ENCODE measurements at places on chromosomes 4 and X.

- no peaks in the 10 kb centered on the region for H3K27me3 ChIP-seq
- H3K36me3 ChIP-seq, result no peaks in the 10 kb centered on the region
- no peaks in the 10 kb centered on the region for H3K4me1 ChIP-seq
- no peak overlapping the region for H3K27ac ChIP-seq
- no peak for DNase-seq
- no peak overlapping the region for H3K4me3 ChIP-seq
Measured at GRCh38 chrX:150959557-150959956, 23.6 kb upstream of the HMGB3 start.

DNA sequence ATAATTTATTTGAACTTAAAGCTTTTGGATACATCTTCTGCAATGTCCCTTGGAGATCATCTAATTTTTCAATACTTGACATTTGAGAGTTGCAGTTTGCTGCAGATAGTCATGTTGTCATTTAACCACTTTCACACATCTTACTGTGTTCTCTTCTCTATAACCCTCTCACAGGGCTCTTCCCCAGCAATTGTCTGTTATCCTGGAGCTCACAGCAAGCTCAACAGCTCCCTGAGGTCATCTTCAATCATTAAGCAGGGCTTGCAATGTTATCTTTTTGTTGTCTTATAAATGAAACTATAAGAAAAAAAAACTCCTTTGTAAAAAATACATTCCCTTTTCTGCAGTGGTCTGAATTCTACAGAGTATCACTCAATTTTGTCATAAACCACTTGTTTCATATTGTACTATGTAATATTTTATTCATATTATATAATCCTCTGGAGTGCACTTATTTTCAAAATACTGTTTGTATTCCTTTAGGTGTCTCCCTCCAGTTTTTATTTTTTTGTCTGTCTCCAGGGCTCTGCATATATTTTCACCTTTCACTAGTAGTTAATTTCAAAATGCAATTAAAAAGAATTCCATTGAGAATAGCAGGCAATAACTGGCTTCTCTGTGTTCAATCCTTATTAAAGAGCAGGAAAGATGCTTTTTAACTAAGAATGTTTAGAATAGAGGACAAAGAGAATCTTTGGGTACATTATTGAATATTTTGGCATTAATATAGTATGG lies 106.3 kb upstream of the ARSJ start:
- H3K36me3 ChIP-seq, result no peaks in the 10 kb centered on the region
- no peaks in the 10 kb centered on the region for H3K4me1 ChIP-seq
- H3K27ac ChIP-seq, result no peak overlapping the region
- no peak overlapping the region for H3K4me3 ChIP-seq
- DNase-seq, result no peak
- peaks cover 5% of the 10 kb centered on the region for H3K27me3 ChIP-seq

- no peak overlapping the region for H3K4me3 ChIP-seq
- no peak overlapping the region for H3K27ac ChIP-seq
- H3K36me3 ChIP-seq, result no peaks in the 10 kb centered on the region
Measured at GRCh38 chr4:11152684-11153083, 276.0 kb downstream of the HS3ST1 start.

GRCh38 chrX:2483398-2484060 lies 17.2 kb downstream of the DHRSX start:
- DNase-seq, result no peak
- H3K27ac ChIP-seq, result no peak overlapping the region
- H3K4me1 ChIP-seq, result no peaks in the 10 kb centered on the region
- H3K36me3 ChIP-seq, result peaks cover 13% of the 10 kb centered on the region
- H3K4me3 ChIP-seq, result no peak overlapping the region
